ENCODE measurements at places on chromosomes 11 and 22.

DNA sequence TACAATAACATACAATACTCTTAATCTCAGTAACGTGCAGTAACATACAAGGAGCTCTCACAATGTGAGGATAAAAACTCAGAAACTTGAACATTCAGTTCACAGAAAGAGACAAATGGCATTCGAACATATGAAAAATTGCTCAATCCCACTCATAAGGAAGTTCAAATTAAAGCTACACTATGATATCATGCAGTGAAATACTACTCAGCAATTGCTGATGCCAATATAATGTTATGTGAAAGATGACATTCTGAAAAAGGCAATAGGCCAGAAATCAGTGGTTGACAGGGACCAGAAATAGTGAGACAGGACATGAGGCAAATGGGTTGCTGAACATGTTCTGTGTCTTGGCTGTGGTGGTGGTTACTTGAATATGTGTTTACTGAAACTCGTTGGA, 33.7 kb upstream of the PITPNB start:
- DNase-seq = no peak

DNA sequence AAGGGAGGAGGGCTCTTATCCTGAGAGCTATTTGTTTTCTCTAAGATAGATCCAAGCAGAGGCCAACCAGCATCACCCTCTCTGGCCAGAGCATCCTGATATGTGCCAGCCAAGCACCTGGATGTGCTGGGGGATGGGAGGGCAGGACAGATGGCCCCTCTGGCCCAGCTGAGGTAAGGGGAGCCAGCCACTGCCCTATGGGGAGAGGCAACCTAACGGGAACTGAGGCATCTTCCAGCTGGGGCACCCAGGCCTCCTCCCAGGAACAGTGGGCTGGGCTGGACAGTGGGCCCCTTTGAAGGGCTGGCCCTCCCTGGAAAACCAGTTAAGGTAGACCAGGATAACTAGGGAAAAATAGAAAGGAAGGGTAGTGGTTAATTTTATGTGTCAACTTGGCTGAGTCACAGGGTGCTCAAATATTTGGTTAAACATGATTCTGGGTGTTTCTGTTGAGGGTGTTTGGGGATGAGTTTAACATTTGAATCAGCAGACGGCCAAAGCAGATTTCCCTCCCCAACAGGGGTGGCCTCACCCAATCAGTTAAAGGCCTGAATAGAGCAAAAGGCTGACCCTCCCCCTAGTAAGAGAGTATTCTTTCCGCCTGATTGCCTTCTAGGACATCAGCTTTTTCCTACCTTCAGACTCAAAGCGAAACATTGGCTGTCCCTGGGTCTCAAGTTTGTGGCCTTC, 595.1 kb downstream of the BUD13 start:
- no peak for DNase-seq

- DNase-seq = no peak
Measured at GRCh38 chr22:17318817-17319216, 50.4 kb upstream of the CECR2 start.

- no peak for DNase-seq
Measured at GRCh38 chr11:3137486-3138177, 27.5 kb downstream of the OSBPL5 start.

- DNase-seq = no peak
Measured at GRCh38 chr22:43011079-43011478, 3.9 kb downstream of the PACSIN2 start.

GRCh38 chr22:29717789-29718188, 2.0 kb upstream of the CABP7 start:
- DNase-seq = no peak

- DNase-seq = no peak
Measured at GRCh38 chr11:130675371-130675821, 227.0 kb downstream of the ADAMTS15 start.

DNA sequence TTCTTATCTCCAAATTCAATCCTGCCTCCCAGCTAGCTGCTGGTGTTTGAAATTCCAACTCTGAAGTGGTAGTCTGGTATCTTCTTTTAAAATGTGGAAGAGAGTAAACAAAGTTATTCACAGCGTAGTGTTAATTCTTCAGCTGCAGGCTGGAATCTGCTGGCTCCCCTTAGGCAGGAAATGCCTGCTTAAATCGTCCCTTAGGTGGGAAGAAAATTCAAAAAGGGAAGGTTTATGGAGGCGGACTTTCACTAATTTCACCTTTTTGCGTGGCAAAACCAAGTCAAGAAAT, 439.0 kb upstream of the CCDC90B start:
- DNase-seq = no peak

- DNase-seq = no peak
Measured at GRCh38 chr11:22508665-22509064, 117.0 kb downstream of the FANCF start.

- no peak for DNase-seq
Measured at GRCh38 chr11:4186464-4187054, 92.0 kb downstream of the RRM1 start.

- DNase-seq = no peak
Measured at GRCh38 chr11:126157326-126158030, 54.0 kb downstream of the RPUSD4 start.

Measured in activated CD4-positive, CD25-positive, alpha-beta regulatory T cell treated with anti-CD3 and anti-CD28 coated beads, Interleukin-2, amount 50 U/mL, for 72 hours (primary cell).